AG04449 (cell line): ENCODE measurements at places on chromosomes 6 and 20.

- peak; percentile 83 for DNase-seq
Measured at GRCh38 chr20:61556111-61556510, 304.1 kb downstream of the CDH4 start.

GRCh38 chr20:62354811-62355341 is 12.2 kb downstream of the LAMA5 start:
- DNase-seq: no peak

- DNase-seq: no peak
Measured at GRCh38 chr6:140105857-140106256, 731.4 kb upstream of the CITED2 start.

- no peak for DNase-seq
Measured at GRCh38 chr6:20929283-20929682, 395.0 kb downstream of the CDKAL1 start.

- no peak for DNase-seq
Measured at GRCh38 chr6:35600659-35601125, 88.0 kb upstream of the TULP1 start.

GRCh38 chr6:73954881-73955280 is 258.9 kb downstream of the CD109 start:
- no peak for DNase-seq

GRCh38 chr6:156771761-156772160 is 5.4 kb upstream of the ARID1B start:
- DNase-seq: no peak

GRCh38 chr20:62879275-62880146 is 17.9 kb upstream of the TCFL5 start:
- no peak for DNase-seq

DNA sequence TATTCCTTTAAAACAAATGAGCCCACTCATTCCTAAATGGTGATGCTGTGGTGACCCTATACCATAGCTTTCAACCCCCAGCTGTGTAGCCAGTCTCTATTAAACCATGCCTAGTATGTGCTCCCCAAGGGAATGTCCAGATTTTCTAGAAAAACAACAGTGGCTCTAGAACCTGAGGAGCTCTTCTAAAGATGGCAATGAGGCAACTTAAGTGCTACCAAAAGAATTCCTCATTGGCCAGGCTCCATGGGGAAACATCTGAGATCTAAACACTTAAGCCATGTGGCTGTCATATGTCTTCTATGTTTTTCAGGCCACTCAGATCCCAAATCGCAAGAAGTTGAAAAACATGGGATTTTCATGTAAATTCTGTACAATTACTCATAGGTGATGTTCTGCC is 191.0 kb downstream of the TPBG start:
- peak; percentile 3 for DNase-seq

GRCh38 chr20:32465092-32465900 is 107.2 kb downstream of the ASXL1 start:
- DNase-seq: no peak

GRCh38 chr20:3218307-3218988 is 9.2 kb downstream of the ITPA start:
- DNase-seq: no peak

DNA sequence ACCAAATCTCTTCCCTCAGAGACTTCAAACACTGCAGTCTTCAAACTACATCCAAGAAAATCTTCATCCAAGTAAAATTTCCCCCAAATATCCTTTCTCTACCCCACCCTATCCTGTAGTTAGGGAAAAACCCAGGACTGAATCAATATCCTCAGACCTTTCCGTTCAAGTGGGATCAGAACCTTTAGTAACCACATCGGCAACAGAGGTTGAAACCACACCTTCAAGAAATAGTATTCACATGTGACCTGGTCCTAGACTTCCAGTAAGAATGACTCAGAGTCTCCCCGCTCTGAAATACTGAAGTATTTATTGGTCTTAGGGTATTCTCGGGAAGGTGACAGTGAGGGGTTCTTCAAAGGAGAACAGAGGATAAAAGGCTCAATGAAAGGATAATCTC is 8.7 kb downstream of the HLA-DPA1 start:
- no peak for DNase-seq

DNA sequence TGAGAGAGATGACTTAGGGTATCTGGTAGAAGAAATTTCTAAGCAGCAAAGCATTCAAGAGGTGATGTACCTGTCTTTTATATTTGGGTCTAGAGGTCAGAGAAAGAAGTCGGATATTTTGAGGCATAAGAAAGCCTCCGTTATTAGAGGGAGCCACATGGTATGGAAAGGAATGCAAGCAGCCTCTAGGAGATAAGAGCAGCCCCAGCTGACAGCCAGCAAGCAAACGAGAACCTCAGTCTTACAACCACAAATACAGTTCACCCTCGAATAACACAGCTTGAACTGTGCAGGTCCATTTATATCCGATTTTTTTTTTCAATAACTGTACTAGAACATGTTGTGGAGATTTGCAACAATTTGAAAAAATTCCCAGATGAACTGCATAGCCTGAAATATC is 190.7 kb upstream of the VGLL2 start:
- no peak for DNase-seq

GRCh38 chr20:48066246-48066645 is 281.0 kb upstream of the SULF2 start:
- DNase-seq: peak; percentile 86

DNA sequence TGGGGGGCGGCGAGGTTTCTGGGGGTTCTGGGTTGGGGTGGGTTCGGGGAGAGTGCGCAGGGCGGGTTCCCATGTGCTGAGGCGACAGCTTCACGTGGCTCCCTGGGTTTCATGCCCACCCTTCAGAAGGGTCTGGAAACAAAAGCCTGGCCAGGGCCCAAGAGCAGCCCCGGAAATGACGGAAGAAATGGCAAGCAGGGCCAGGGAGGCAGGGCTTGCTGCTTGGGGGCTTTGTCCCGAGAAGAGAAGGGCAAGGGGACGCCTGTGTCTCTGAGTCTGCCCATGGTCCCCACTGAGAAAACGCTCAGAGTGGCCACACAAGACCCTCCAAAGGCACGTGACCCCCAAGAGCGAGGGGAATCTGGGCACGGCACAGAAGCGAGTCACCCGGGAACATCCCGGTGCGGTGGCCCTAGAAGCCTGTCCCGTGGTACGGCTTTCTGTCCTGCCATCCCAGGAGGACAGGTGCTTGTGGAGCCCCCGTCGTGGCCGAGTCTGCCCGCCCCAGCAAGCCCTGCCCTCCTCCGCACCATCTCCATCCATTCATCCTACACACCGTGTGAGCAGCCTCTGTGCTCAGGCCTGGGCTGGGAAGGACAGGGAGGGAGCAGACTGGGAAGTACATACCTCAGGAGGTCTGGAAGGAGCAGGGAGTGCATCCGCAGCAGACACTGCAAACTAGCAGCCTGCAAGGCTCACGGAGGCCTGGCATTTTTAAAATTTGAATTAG is 9.0 kb downstream of the NPEPL1 start:
- DNase-seq: no peak

GRCh38 chr20:36541227-36541767 is at the start of gene MYL9:
TSS of gene MYL9 (plus strand) at chr20:36541519. CDS start at chr20:36544885, 3,366 bp downstream.
- DNase-seq: no peak
